Hindlimb muscle (tissue), 1 donor: ENCODE measurements at places on chromosomes 1 and 21. TPM values are rescaled to one million over a fixed set of nuclear protein-coding genes. Genes with fewer than 3 reads are reported as not detected.
A peak's percentile ranks its signal among the peaks of the same experiment; 100 is the strongest.

DNA sequence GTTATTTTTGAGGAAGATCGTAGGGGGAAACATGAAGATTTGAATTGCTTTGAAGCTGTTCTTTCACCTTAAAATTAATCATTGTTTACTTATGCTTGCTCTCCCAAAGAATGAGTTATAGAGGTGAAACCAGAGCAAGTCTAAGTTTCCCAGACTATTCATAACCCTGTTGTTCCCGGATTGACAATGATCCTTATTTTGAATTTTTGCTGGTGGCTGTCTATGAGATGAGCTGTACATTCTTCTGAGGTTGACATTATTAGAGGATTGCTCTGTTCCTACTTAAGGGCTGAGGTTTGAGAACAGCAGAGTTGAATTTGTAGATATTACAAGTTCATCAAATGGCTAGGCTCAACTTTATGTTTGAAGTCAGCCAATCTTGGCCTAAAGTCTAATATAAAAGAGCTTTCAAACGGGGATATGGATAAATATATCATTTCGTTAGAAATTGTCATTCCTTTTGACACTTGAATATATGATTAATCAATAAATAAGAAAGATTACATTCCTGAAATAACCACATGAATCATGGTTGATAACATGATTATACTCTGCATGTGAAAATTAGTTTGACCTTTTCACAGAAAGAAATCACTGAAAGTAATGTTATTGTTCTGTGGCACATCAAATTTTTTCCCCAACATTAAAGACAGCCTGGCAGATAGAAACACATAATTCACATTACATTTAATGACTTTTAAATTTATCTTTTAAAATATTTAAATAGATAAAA, 19.1 kb upstream of the PDE4B start:
- no peak for DNase-seq

DNA sequence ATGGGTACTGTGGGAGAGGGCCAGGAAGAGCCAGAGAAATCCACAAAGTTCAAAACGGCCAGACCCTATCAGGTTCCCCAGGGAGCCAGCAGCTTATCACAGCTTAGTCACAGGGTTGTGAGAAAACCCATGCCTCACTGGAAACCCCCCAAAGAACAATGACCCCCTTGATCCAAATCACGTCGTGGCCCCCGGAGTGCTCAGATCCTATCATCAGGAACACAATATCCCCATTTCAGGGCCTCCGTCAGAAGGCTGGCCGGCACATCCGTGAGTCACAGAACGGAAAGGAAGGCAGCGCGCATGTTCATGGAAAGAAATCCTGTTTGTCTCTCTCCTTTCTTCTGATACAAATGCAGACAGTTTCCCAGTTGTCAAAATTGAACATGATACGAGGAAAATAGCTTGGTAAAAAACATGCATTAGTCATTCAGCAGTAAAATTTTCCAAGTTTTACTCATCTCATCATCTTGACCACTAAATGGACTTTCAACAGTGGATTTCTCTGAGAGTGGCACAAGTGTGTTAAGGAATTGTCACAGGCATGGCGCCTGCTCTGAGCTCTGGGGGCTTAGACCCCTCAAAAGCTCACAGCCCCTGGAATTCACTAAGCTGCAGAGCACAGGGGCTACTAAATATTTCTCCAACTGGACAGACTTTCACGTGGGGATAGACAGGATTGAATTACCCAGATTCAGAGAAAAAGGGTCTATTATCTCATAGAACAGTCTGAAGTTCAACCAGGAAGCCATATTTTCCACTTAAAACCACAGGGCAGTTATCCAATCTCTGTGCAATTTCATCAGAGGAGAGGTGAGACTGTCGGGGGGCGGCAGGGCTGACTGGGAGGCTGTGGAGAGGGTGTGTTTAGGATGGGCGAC, 124.8 kb downstream of the RIPK4 start:
- peak; percentile 67 for DNase-seq

DNA sequence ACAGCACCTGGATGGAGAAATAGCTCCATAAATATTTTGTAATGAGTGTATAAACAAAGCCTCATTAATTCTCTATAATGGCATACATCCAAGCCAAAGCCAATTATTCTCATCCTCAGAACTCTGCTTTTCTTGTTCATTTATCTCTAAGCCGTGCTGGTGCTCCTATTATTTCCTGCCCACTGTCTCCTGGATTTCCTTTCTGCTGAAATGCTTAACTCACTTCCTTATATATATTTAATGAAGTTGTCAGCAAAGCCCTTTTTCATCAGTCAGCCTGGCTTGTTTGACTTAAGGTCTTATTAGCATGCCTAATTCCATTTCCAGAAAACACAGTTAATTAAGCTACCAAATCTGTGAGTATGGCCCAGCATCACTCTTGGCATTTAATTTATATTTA, 93.4 kb downstream of the SLC25A24 start:
- DNase-seq: no peak

- DNase-seq: no peak
Measured at GRCh38 chr1:153363641-153364040, 6.0 kb downstream of the S100A9 start.

GRCh38 chr21:42247716-42248115, 28.8 kb downstream of the ABCG1 start:
- DNase-seq: no peak

DNA sequence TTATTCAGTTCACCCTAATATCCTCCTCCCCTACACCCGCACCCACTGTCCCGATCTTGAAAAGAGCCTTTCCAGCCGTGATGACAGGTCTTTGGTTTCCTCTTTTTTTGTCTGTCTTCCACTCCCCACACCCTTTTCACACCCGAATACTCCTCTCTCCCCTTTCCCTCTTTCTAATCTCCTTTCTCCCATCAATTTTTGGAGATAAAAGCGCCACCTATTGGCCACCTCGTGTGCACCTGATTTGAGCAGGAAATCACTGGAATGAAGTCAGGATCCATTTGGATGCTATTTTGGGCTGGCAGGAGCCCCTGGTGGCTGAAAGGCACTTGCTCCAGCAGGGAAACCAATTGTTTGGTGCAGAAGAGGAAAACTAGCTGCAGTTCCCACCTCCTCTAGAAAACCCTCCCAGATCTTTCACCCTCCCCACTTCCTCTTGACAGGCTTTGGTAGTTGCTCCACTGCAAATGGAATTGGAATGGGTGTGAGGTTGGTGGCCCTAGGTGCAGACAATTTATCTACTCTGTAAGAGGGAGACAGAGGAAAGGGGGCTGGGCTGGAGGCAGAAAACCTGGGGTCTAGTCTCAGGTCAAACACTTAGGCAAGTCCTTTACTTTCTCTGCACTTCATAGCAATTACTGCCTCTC, 8.4 kb downstream of the FOXE3 start:
- peak; percentile 46 for DNase-seq

GRCh38 chr1:29991025-29991424, 732.4 kb downstream of the MATN1 start:
- DNase-seq: no peak

GRCh38 chr1:229886636-229887035, 180.4 kb upstream of the GALNT2 start:
- DNase-seq: no peak

GRCh38 chr1:62384276-62385005, 52.4 kb upstream of the USP1 start:
- peak; percentile 65 for DNase-seq

GRCh38 chr1:210446479-210446878, 117.8 kb downstream of the HHAT start:
- DNase-seq: no peak

- DNase-seq: no peak
Measured at GRCh38 chr21:41500363-41500762, 7.6 kb downstream of the TMPRSS2 start.

DNA sequence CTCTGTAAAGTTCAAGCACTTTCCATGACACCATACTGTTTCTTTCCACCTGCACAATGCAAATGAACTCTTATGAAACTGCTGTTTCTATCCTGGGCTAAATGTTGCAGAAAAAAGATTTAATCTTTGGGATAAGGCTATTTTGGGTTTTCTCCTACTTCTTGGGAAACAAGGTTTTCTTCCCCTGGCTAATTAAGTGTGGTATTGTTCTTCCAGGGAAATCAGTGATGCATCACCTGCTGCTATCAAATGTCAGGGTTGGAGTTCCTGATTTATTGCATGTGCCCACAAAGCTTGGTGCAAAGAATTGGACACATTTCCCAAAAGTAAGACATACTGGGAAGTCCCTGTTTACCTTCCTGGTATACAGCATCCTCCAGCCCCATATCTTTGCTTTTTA, 6.0 kb upstream of the RGS4 start:
- DNase-seq: no peak

GRCh38 chr1:156707417-156708217, 2.2 kb upstream of the CRABP2 start:
- DNase-seq: peak; percentile 77

GRCh38 chr1:77948841-77949424, 29.9 kb downstream of the FUBP1 start:
- peak; percentile 11 for DNase-seq

DNA sequence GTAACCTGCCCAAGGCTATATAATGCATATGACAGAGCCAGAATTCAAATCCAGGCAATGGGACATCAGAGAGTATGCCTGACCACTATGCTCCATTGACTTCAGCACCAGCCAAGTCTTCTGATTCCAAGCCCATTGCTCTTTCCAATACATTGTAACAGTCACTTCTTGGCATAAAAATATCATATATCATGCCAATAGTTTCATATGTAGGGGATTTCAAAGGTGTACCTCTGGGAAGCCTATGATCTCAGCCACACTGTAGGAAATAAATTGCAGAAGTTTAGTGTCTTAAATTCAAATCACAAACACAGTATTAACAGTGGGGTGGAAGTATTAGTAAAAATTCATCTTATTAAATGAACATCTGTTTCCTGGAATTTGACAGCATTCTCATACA, 30.0 kb upstream of the ROR1 start:
- no peak for DNase-seq

- no peak for DNase-seq
Measured at GRCh38 chr1:232629250-232630046, 485 bp downstream of the SIPA1L2 start.

- no peak for DNase-seq
Measured at GRCh38 chr1:47623557-47623940, 185.7 kb downstream of the FOXD2 start.

DNA sequence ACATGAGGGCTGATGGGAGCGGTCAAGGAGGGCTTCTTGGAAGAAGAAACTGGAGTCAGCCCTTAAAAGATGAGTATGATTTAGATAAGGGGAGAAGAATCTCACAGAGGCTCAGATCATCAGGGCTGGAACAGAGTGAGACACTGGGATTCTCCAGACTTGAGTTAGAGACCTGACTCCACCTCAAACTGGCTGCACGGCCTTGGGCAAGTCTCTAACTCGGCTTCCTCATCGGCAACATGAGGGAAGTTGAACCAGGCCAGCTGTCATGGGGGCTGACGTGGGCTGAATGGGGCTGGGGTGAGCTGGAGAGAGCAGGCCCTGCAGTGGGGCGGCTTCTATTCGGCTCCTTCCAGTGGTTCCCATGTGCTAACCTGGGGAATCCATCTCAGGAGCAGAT, 2.5 kb downstream of the C1QC start:
- DNase-seq: no peak

DNA sequence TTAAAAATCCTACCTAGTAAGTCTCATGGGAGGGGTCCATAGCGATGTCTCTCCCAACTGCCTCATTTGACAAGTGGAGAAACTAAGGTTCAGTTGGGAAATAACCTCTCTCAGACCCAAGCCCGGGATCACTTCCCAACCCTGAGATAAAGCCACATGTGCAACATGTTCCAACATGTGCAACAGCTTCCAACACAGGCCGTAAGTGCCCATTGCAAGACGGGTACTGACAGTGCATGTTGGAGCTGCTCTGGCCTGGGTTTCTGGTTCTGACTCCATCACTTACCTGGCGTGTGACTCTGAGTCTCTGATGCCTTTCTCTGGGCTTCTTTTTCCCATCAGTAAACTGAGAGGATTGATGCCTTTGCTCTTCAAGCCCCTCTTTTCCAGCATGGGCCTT, 38.0 kb upstream of the FOXO6 start:
- no peak for DNase-seq

DNA sequence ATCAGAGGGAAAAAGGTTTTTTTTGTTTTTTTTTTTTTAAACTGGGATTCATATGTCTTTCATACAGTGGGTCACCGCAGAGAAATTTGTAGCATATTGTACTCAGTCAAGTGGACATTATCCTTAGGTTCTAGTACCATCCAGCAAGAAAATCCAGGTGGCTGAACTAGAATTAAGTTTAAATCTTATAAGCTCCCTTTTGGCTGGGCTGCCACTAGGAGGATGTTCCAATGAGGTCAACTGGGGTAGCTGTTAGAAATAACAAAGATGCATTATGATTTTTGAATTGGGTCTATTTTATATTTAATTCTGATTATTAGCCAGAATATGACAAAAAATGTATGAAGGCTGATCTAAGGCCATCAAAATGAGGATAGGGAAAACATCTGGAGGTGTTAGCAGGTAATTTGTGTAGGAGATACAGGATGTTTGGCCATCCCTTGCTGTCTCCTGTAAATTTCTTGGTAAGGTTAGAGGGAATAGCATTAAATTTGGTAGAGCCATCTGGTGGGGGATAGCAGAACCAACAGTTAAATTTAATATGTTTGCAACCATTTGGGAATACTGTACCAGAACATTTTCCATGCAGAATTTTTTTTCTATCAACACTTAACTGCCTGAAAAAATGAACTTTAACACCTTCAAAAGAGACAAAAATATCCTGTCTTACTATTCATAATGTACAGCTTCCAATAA, 568.5 kb upstream of the B3GALT2 start:
- DNase-seq: no peak

GRCh38 chr1:164562061-164562460, 3.1 kb downstream of the PBX1 start:
- DNase-seq: no peak

GRCh38 chr1:200342511-200343311, 67.1 kb downstream of the ZNF281 start:
- no peak for DNase-seq

Gene DUSP12
- 26.3 TPM for polyA plus RNA-seq

Gene DRAXIN
- 0.26 TPM for polyA plus RNA-seq

Gene IVL
- 0.36 TPM for polyA plus RNA-seq

Gene FCRL1
- 0.09 TPM for polyA plus RNA-seq

Gene DOCK7
- polyA plus RNA-seq: 36.7 TPM

Gene ALG14
- polyA plus RNA-seq: 5.5 TPM

Gene IQGAP3
- polyA plus RNA-seq: 6.7 TPM

Gene NOS1AP
- 1.1 TPM for polyA plus RNA-seq

Gene TGFBR3
- 32.2 TPM for polyA plus RNA-seq

Gene SLC1A7
- polyA plus RNA-seq: 0.41 TPM
